ENCODE measurements at places on chromosomes 5 and 9. TPM values are rescaled to one million over a fixed set of nuclear protein-coding genes. Genes with fewer than 3 reads are reported as not detected.

PTPN3 gene
- total RNA-seq = 8.1 TPM

DNA sequence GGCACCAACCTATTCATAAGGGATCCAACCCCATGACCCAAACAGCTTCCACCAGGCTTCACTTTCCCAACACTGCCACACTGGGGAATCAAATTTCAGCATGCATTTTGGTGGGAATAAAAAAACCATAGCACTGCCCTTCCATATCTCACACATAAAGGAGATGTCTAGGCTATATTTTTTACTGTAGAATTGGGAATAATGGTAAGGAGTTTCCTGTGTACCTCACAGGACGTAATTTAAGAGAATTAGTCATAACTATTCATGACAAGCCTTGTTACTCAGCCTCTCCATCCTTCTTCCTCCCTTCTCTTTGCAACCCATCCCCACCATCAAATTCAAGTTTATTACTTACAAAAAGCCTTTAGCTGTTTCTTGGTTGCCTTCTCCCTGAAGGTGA lies 352.1 kb downstream of the MLLT3 start:
- H3K36me3 ChIP-seq = peaks cover 4% of the 10 kb centered on the region
- no peak overlapping the region for H3K27ac ChIP-seq
- peaks cover 7% of the 10 kb centered on the region for H3K4me1 ChIP-seq
- H3K4me3 ChIP-seq = no peak overlapping the region

DNA sequence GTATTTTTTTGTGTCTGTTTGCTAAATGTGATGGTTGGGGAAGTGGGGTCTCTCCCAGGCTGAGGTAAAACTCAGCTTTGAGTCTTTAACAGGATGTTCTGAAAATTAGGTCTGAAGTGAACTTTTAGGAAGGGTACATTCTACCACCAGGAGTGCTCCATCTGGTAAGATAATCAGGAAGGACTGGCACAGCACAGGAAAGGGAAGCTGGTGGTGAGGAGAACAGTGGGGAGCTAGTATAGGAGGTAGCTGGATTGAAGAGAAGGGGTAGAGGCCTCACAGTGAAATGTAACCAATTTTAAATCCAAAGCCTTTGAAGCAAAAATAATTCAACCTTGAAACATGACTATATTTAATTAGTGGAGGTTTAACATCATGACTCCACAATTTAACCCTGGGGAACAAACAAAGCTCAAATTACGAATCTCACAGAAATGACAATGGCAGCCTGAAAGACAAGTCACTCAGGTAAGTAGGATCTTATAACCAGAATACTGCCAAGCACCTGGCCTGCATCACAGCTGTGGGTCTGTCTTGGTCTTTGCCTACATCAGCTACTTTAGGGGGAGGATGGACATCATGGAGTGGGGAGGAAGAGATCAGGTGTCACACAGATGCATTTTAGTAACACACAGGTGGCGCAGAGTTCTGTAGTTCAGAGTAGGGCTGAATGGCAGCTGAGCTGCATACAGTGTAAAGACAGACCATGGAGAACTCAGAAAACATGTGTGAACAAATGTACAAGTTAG lies 445.3 kb downstream of the DMRT2 start:
- peaks cover 3% of the 10 kb centered on the region for H3K36me3 ChIP-seq
- peaks cover 19% of the 10 kb centered on the region for H3K4me1 ChIP-seq
- H3K4me3 ChIP-seq = no peak overlapping the region
- H3K27ac ChIP-seq = peak overlapping the region; percentile 46
- H3K27me3 ChIP-seq = no peaks in the 10 kb centered on the region

DDX4 gene
- total RNA-seq = not detected

DNA sequence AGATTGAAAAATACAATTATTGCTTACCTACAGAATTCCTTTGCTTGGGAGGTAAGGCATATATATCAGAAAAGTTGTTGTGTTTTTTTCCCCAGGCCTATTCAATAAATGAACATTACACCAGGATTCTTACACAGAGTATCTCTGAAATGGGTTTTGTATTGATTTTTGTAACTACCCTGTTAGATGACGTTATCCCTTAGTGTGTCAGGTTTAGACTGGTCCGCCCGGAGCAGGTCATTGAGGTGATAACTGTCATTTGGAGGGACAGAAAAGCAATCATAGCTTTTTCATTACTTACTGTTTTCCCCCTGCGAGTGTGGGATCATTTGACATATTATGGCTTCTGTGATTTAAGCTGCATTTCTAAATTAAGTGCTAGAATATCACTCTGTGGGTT lies 715.2 kb upstream of the ADAMTS16 start:
- no peak for DNase-seq
- H3K36me3 ChIP-seq = peaks cover 3% of the 10 kb centered on the region
- H3K4me1 ChIP-seq = no peaks in the 10 kb centered on the region
- H3K27me3 ChIP-seq = peaks cover 49% of the 10 kb centered on the region
- H3K27ac ChIP-seq = no peak overlapping the region

LHX3 gene
- 0.10 TPM for total RNA-seq

DNA sequence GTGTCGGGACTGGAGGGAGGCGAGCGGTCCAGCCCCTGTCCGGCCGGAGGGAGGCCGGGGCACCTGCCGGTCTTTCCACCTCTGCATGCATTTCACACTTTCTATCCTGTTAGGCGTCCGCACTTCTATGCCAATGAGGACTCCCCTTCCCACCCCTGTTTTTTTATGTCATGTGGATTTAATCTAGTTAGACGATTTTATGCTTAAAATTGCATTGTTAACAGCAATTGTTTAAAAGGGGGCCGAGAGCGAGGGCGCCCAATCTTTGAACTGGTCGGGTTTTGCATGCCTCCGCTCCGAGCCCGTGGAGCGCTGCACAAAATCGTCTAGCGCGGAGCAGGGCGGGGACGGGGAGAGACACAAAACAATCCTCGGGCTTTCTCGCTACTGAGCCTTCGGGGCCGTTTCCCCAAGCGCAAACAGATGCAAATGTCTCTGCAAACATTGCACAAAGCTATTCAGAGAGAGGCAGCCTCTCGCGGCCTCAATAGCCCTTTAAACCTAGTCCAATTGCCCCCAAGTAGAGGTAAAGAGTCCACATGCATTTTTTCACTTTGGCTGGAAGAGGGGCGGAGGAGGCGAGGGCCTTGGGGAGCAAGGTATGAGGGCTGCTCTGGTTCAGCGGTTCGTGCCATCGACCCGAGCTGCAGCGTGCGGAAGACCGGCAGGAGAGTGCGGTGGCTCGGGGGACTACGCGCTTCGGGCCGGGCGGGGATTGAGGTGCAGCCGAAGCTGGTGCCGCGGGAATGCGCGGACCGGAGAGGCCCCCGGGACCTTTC lies 37.5 kb upstream of the TIFAB start:
- peak overlapping the region; percentile 70 for H3K27ac ChIP-seq
- no peak for DNase-seq
- H3K4me3 ChIP-seq = peak overlapping the region; percentile 89

DNA sequence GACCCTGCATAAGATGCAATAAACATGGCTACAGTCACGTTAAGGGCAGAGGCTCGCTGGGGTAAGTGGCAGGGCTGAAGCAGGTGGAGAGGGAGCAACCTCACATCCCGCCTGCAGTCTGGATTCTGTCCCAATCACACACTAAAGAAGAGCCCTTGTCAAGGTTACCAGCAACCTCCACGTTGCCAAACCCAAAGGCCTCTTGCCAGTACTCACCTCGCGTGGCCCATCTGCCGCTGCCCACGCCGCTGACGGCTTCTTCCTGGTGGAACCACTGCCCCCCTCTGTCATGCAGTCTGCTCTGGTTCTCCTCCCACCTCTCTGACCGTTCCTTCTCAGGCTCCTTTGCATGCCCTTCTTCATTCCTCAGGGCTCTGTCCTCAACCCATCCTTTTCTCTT lies 8.8 kb downstream of the AQP7 start:
- H3K4me3 ChIP-seq = peak overlapping the region; percentile 19
- H3K27ac ChIP-seq = peak overlapping the region; percentile 37
- peaks cover 18% of the 10 kb centered on the region for H3K4me1 ChIP-seq
- no peaks in the 10 kb centered on the region for H3K27me3 ChIP-seq
